ENCODE measurements at places on chromosomes 4 and X. TPM values are rescaled to one million over a fixed set of nuclear protein-coding genes. Genes with fewer than 3 reads are reported as not detected.

- no peak for DNase-seq
Observed at GRCh38 chr4:104743215-104743653, 248.5 kb upstream of the CXXC4 start.

DNA sequence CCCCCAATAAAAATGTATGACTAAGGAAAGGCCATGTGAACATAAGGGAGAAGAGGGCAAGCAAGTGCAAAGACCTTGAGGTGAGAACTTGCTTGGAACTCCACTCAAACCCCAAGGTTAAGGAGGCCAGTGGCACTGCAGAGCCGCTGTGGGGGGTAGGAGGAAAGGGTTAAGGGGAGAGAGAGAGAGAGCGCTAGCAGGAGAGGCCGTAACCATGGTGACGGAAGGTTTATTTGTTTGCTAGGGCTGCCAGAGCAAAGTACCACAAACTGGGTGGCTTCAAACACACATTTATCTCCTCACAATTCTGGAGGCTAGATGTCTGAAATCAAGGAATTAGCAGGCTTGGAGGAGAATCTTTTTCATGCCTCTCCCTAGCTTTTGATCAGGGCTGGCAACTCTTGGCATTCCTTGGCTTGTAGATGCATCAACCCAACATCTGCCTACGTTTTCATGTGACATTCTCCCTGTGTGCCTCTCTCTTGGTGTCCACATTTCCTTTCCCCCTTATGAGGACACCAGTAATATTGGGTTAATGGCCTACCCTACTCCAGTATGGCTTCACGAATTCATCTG lies 35.2 kb downstream of the SMIM20 start:
- DNase-seq, result no peak

DNA sequence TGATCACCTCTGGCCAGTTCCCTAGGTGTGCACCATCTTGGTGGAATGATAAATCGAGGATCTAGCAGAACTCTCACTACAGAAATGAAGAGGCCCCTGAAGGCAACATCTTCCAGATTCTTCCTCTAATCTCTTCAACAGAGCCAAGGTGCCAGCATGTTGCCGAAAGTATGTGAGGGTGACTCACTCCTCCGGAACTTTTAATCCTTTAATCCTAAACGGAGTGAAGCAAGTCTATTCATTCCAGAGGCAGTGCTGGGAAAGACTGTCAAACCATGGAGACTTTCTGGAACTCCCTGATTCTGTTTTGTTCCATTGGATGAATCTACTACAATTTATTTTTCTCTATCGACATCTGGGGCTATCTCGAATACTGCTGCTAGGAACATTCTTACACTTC lies 68.7 kb downstream of the SUPT20HL2 start:
- no peak for DNase-seq

DNA sequence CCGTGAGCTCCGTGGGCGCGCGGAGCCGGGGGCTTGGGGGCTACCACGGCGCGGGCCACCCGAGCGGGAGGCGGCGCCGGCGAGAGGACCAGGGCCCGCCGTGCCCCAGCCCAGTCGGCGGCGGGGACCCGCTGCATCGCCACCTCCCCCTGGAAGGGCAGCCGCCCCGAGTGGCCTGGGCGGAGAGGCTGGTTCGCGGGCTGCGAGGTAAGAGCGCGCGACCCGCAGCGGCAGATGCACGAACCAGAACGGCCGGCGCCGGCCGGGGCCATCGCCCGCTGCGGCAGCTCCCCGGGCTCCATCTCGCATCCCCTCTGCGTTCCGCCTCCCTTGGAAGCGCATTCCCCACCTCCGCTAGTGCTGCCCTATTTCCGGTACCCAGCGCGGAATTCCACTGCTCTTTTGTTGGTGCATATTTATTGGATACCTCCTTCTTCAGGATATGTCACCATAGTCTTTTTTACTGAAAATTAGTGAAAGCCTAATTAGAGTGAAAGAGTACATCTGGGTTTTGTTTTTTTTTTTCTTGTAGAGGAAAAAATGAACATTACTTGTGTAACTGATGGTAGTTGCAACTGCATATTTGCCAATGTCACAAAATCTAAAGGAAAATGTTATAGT lies 797 bp downstream of the PKD2 start:
- DNase-seq, result peak; percentile 64

GRCh38 chr4:183860731-183861130 lies 44.4 kb upstream of the STOX2 start:
- no peak for DNase-seq

DNA sequence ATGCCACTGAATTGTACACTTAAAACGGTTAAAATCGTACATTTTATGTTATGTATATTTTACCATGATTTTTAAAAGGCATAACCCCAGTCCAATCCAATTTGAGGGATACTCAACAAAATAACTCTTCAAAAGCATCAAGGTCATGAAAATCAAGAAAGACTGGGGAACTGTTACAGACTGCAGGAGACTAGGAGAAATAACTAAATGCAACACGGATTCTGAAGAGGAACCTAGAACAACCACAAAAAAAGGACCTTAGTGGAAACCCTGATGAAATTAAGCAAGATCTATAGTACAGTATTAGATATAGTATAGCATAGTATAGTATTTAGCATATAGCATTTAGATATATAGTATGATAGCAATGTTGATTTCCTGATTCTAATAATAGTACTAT lies 26.8 kb downstream of the SH3KBP1 start:
- DNase-seq, result no peak

- DNase-seq, result no peak
Observed at GRCh38 chrX:17499512-17499911, 124.5 kb downstream of the NHS start.

GRCh38 chr4:168059251-168059650 lies 33.1 kb upstream of the ANXA10 start:
- DNase-seq, result no peak

GRCh38 chrX:3142259-3143042 lies 101.2 kb downstream of the ARSF start:
- no peak for DNase-seq

DNA sequence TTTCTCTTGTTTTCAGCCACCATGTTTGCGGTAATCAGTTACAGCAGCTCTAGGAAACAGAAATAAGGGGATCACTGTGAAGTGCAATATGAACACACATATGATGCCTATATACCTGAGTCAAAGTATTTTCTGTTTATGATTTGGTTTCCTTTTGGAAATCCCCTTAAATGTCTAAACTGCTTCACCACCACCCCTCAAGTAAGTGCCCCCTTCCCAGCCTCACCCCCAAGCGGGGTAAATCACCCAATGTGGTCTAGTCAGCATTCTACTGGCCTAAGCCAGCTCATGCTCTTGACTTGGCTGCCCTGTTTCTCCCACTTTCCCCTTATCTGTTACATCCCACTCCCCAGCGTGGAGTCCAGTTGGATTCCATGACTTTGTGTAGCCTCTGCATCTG lies 176.5 kb downstream of the QDPR start:
- no peak for DNase-seq

- no peak for DNase-seq
Observed at GRCh38 chrX:2857566-2857965, 28.8 kb downstream of the GYG2 start.

DNA sequence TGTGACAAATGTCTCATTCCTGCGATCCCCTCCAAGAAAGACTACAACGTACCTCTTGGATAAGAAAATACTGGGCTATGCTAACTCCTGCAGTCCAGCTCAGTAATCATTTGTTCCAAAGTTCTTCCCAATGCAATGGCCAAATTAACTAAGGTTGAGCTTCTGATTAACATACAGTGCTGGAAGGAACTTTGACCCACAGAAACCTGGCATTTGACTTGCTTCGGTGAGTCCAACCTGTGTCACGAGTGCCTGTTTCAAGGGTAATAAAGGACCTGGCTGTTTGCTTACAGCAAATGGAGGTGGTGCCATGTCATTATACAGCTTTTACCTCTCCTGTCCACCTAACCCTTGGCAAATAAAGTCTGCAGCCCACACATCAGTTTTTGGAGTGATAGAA lies 83.2 kb downstream of the RBM47 start:
- DNase-seq, result no peak

- DNase-seq, result no peak
Observed at GRCh38 chr4:52694936-52695335, 35.8 kb upstream of the USP46 start.

- no peak for DNase-seq
Observed at GRCh38 chr4:124958847-124959246, 246.3 kb upstream of the ANKRD50 start.

DNA sequence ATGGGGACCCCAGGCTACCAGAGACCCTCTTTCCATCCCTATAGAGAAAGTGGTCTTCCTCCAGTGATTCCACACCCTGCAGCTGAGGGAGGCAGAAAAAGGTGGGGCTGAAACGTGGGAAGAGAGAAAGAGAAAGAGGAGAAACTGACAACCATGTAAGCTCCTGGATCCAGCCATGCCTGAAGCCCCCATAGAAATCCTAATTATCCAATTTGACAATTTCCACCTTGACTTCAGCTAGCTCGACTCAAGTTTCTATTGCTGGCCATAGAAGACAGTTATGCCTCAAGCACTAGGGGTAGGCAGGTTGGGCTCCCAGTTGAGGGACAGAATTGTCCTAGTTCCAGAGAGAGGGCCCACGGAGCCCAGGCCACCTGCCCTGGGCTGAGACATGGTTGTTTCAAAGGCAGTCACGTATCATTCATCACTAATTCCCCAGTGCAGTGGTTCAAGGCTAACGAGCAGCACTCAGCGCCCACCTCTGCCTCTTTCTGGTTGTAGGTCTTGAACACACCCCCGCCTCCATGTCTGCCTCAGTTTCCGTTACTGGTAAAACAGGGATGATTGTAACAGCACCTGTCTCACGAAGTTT lies 39.8 kb upstream of the ASMTL start:
- no peak for DNase-seq

- no peak for DNase-seq
Observed at GRCh38 chrX:66889418-66889817, 250.5 kb upstream of the EDA2R start.

DNA sequence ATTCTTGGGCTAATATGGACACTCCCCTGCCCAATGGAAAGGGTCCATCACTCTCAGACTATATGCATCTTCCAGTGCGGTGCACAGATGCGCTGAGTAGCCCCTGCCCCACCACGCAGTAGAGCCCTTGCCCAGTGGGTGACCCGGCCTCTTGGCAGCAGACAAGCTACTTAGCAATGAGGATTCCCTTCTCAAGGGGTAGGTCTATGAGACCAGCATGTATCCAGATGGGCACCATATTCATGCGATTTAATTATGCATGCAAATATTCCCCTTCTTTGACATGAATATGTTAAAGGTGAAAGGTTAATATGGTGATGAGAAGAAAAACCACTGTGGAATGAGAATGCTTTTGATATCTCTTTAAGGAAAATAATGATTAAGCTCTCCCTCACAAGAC lies 77.7 kb downstream of the ZNF827 start:
- no peak for DNase-seq

GRCh38 chr4:23384741-23385140 lies 505.1 kb downstream of the PPARGC1A start:
- no peak for DNase-seq

DNA sequence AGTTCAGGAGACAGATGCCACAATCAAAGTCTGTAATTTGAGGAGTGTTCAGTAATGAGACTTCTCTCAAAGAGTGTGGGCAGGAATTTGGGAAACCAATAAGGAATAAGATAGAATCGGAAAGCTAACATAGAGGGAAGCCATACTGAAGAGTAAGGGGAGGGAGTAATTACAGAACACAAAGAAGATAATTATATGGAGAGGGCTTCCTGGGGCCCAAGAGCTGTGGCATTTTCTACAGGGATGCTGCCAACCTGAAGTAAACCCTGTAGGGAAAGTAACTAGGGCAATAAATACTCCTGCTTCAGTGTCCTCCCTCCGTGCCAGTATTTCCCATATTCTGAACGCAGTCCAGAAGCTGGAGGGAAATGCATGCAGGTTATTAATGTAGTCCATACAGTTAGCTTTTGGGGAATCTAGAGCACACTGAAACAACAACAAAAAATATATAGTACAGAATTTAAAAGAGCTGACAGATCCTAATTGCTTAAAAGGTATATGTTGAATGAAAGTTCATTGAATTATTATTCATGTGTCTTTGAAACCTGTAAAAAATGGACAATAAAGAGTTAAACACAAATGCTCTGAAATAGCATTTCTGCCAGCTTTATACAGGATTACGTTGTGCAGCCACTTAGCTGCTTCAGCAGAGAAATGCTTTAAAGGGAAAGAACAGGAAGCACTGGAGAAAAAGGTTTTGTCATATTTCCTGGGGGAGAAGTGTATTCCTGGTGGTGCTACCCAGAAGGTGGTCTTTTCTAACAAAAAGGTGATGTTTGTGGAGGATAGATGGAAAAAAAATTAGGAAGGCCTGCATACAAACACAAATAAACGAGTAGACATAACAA lies 48.0 kb downstream of the CXXC4 start:
- no peak for DNase-seq

DNA sequence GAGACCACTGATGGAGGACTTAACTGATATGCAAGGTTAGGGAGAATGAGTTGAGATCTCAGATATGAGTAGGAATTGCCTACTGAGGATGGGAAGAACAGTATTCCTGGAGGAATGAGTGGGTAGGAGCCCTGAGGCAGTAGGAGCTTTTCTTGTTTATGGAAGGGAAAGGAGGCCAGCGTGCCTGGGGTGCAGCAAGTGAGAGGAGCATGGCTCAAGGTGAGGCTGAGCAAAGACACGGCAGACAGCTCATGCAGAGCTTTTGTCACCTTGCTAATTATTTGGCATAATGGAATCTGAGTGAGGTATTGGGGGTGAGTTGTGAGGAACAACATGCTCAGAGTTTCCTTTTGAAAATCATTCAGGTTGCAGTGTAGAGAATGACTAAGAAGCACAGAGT lies 65.3 kb upstream of the IBSP start:
- no peak for DNase-seq

- DNase-seq, result no peak
Observed at GRCh38 chrX:2689773-2690666, 1.1 kb upstream of the CD99 start.

- DNase-seq, result peak; percentile 80
Observed at GRCh38 chr4:128653527-128654444, 155.7 kb upstream of the JADE1 start.

- no peak for DNase-seq
Observed at GRCh38 chrX:95076449-95076848, 1402.4 kb downstream of the FAM133A start.

- no peak for DNase-seq
Observed at GRCh38 chr4:15414551-15415091, 13.2 kb upstream of the C1QTNF7 start.

GRCh38 chr4:70948665-70949260 lies 44.7 kb upstream of the DCK start:
- DNase-seq, result no peak

The CT83 gene
- total RNA-seq, result not detected

The NXF2B gene
- total RNA-seq, result not detected

The SUPT20HL2 gene
- total RNA-seq, result not detected

The ZNF157 gene
- not detected for total RNA-seq

The PABPC5 gene
- total RNA-seq, result 0.87 TPM

The MAMLD1 gene
- total RNA-seq, result 1.8 TPM

The GCNA gene
- total RNA-seq, result 1.7 TPM

The SOX3 gene
- not detected for total RNA-seq

The TMEM128 gene
- 10.0 TPM for total RNA-seq

The C4orf51 gene
- not detected for total RNA-seq

The HTN3 gene
- total RNA-seq, result not detected

The USO1 gene
- 85.0 TPM for total RNA-seq

The TMEM255A gene
- total RNA-seq, result 0.97 TPM

The APELA gene
- total RNA-seq, result not detected

The PLAC8 gene
- total RNA-seq, result 2.2 TPM

All from Right ventricle myocardium inferior (tissue), 1 donor.